ENCODE measurements at places on chromosomes 11 and 22.

- DNase-seq, result peak; percentile 14
These were observed 724 bp downstream of the ARFIP2 start for GRCh38 chr11:6480299-6480914.

- no peak for DNase-seq
These were observed 155.7 kb upstream of the ARHGAP20 start for GRCh38 chr11:110867951-110868350.

DNA sequence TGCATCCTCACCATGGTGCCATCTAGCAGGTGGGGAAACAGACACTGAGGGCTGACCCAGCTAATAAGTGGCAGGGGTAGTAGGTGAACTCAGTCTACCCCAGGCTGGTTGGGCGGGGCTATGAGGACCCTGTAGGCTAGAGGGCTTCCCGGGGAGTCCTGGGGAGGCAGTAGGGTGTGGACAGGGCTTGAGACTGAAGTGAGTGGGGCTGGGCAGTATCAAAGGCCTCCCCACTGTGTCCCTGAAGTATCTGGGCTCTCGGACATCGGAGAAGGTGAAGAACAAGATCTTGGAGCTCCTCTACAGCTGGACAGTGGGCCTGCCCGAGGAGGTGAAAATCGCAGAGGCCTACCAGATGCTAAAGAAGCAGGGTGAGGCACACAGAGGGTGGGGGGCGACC is 11.4 kb downstream of the GGA1 start:
- DNase-seq, result no peak

- no peak for DNase-seq
These were observed 172.8 kb upstream of the NAV2 start for GRCh38 chr11:19539861-19540260.

- no peak for DNase-seq
These were observed 45.8 kb downstream of the PLAAT5 start for GRCh38 chr11:63445118-63445517.

GRCh38 chr11:133895061-133895479 is 49.8 kb upstream of the SPATA19 start:
- no peak for DNase-seq

- DNase-seq, result no peak
These were observed 10.9 kb downstream of the KMT5B start for GRCh38 chr11:68202165-68202564.

DNA sequence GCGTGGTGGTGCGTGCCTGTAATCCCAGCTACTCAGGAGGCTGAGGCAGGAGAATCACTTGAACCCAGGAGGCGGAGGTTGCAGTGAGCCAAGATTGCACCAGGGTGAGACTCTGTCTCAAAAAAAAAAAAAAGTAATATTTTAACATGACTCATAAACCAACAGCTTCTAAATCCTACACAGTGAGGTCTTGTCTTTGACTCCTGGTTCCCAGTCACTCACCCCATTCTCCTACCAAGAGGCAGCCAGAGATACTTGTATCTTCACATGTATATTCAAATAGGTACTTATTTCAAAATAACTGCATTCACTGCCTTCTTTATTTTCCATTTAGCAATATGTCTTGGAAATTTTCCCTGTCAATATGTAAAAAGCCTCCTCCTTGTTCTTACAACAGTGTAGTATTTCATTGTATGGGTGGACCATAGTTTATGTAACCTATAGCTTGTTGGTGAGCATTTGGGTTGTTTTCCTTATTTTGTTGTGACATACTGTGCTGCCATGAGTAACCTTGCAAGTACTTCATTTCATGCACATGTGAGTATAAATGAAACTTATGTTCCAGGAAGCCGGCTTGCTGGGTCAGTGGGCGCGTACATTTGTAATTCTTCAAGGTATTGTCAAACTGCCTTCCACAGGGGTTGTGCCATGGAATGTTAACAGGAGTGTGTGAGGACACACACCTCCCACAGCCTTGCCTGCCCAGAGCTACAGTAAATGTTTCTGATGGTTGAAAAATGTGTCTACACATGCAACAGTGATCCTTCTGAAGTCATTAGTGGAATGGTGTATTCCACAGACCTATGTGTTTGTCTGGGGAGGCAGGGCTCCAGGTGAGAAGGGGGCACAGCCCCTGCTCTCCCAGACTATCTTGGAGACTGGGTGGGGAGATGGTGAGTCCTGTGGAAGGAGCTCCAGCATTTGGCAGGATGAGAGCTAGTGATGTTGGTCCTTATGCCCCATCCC is 47.9 kb downstream of the OSBP2 start:
- DNase-seq, result no peak

GRCh38 chr22:20247010-20247505 is 21.1 kb downstream of the RTN4R start:
- DNase-seq, result peak; percentile 72

DNA sequence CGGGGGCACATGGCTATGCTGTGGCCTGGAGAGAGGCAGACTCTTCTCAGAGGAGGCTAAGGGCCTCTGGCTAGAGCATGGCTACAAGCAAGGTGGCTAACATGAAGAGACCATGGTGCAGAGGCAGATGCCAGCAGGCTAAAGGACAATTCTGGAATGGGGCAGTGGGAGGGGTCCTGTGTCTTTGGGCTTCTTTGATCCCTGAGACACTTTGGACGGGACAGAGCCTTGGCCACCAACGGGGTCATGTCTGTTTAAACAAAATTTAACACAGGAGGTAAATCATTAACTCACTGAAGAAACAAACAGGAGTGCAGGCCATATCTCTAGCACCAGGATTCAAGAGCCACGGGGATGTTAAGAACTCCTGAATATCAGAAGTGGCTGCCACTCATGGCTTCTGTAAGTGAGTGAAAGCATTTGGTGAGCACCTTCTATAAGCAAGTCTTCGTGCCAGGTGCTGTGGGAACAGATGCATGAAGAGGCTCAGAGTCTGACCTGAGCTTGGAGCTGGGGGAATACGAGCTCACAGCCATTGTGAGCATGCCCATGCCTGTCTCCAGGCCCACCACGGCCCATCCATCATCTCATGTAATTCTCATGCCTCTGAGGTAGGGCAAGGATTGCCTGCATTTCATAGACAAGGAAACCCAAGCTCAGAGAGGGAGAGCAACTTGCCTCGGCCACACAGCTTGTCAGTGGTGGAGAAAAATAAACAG is 18.3 kb upstream of the ZNRF3 start:
- DNase-seq, result no peak

DNA sequence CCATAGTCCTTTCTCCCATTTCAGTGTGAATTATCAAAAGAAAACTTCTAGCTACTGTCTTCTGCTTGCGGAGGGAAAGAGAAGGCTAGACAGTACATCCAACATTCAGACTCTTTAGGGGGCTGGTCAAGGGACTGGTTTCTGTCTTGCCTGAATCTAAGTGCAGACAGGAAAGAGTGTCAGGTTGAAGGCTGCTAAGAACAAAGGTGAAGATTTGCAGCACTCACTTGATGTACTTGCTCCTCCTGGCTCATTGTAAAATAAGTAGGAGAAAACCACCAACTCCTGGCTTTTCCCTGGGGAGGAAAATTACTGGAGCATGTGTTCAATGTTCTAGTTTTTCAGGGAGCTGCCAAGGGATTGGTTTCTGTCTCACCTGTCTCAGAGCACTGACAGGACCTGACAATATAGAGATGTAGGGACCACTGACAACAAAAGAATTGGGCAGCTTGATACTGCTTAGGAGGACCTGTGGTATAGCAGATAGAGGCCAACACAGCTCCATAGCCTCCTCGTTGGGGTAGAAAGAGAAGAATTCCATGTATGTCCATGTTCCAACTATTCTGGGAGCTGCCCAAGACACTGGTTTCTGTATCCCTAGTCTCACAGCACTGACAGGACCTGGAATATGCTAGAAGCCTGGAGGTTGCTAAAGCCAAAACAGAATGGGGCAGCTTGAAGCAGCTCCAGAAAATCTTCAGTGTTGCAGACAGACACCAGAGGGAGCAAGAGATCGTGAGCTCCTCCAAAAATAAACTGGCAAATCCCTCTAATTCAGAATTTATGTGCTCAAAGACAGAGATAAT is 39.7 kb upstream of the MMP12 start:
- peak; percentile 55 for DNase-seq

DNA sequence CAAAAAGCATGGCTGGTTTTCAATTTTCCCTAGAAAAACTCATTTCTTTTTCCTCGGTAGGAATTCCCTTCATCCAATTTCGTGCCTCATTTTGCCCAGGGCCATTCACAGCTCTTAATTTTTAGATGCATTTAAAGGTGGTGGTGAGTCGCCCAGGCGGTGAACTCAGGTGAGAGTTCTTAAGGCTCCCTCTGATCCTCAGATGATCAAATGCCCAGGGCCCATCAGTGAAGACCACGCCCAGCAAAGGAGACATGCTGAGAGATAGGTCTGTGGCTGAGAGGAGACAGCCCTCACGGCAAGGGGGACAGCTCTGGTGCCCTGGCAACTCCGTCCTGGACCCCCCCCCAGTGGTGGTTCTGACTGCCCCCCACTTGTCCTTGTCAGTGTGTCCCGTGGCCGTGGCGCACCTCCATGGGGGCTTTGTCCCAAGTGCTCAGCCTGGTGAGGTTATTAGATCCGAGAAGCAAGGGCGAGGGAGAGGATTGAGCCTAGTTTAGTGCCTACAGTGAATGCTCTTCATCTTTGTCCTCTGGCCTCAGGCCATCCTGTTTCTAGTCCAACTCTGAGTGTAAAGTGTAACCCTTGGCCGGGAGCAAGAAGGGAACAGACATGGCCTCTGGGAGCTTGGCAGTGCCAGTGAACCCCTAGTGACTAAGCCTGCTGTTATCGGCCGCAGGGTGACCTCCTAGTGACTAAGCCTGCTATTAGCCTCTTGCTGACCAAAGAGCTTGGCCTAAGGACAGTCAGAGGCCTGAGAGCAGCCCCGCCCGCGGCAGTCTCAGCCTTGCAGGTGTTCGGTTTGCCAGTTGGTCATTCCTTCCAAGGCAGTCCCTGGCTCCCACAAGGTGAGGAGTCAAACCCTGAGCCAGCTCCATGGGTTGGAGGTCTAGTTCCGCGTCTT is 83.5 kb downstream of the CTTN start:
- DNase-seq, result peak; percentile 21

DNA sequence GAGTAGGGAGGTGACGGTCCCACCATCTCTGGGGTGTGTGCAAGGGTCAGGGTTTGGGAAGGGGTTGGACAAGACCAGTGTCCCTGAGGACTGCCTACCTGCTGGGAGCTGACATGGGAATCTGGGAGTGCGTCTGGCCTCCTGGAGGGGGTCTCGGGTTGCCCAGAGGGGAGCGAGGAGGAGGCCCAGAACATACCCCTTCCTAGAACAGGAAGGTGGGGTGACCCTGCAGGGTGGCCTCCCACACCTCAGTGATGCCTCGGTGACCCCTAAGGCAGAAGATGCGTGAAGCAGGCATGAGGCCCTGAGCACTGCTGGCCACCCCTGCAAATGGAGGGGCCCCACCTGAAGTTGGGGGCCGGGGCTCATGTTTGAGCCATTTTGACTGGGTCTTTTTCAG is 26.4 kb downstream of the RSPH14 start:
- DNase-seq, result no peak

- no peak for DNase-seq
These were observed 74.7 kb downstream of the C11orf58 start for GRCh38 chr11:16813126-16813525.

DNA sequence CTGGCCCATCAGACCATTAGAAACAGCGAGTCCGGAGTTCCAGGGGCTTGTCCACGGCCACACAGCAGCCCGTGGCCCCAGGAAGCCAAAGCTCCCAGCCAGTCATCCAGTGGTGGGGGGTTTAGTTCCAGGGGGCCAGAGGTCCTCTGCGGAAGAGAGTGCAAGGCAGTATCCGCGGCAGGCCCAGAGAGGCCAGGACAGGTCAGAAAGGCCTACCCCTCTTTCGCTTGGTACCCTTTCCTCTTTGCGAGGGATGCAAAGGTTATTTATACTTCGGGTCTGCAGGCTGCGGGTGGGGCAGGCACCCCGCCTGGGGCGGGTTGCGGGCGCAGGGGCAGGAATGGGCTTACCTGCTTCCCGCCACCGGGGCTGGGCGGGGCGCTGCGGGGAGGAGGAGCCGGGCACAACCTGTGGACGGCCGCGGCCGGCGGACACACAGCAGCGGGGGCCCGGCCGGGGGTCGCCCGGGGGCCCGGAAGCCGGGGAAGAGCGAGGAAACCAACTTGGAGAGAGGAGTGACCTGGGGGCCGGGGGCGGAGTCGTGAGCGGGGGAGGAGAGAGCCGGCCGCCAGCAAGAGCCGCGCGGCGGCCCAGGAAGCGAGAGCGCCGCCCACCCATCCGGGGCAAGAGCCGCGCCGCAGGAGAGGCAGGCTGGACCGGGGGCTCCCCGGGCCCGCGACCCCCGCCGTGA is at the start of gene SH3BP1:
SH3BP1 (plus strand) TSS at position 600 of the 691 bp plus-strand sequence. CDS start 119 bp downstream, outside the sequence.
- peak; percentile 37 for DNase-seq

DNA sequence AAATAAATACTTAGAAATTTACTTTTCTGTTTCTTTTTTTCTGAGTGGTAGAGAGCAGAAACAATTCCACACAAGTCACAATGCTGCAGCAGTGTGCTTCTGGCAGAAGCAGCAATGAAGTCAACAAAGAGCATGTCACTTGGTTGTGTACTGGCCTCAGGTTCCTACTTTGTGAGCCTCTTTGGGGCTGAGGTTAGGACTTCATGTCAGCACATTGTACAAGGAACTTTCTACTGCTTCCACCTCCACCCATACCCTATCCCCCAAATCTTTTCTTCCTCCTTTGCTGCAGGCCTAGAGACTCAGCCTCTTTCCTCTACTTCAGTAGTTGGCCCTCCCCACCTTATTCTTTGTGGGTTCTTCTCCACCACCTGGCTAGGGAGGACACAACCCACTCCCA is 252.7 kb upstream of the PITPNB start:
- no peak for DNase-seq

- no peak for DNase-seq
These were observed 52.8 kb downstream of the WT1 start for GRCh38 chr11:32382339-32383049.

DNA sequence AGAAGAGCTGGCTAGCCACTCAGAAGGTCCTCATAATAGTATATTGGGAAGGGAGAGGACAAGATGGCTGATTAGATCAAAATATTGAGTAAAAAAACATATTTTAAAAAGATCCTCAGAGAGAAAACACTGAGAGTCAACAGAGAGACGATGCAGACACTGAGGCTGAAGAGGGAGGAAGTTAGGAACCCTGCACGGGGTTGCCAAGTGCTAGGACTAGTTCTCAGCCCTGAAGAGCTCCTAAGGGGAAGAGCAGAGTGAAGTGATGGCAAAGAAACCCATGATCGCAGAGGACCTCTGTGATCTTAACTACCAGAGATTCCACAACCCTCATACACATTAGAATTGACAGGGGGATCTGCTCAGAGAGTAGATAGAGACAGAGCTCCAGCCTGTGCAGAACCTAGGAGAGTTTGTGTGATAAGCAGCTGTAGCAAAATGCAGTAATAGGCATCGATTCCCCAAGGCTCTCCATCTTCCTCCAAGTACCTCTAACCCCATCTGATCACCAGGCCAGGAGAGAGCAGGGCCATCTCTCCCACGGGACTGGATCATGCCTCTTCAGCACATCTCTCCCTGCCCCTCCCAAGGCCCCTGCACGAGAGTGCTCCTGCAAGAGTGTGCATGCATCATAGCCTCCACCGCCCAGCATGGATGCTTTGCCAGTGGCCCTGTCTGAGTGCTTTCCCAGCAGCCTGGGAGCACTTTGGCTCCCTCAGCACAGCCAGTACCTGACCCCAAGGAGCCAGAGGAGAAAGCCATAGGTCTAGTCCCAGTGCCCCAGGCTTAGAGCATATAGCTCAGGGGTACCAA is 41.2 kb upstream of the ARL14EP start:
- DNase-seq, result no peak

- no peak for DNase-seq
These were observed 155.7 kb downstream of the NAV2 start for GRCh38 chr11:19868281-19868821.

Measured in mesenchymal stem cell (in vitro differentiated cells and primary cell).